ENCODE measurements at places on chromosomes 1 and 21.

DNA sequence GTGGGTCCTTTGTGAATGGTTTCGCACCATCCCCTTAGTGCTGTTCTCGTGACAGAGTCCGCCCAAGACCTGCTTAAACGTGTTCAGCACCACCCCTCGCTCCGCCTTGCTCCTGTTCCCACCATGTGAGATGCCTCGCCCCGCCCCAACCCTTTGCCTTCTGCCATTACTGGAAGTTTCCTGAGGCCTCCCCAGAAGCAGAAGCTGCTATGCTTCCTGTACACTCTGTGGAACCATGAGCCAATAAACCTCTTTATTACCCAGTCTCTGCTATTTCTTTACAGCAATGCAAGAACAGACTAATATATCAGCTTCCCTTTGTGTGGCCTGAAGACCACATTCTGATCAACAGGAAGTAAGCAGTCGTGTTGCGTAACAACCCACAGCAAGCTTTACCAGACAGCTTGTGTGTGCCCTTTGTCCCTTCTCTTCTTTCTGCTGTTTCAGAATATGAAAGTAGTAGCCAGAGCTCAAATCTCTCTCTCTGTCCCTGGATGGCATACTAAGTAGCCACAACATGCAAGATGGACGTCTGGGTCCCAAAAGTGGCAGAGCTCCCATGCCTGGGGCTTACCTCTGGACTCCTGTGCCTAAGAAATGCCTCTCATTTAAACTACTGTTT is 14.1 kb downstream of the HENMT1 start:
- DNase-seq = no peak

GRCh38 chr1:48948562-48948961 is 171.9 kb upstream of the BEND5 start:
- DNase-seq = no peak

GRCh38 chr1:198387587-198387986 is 152.9 kb downstream of the ATP6V1G3 start:
- no peak for DNase-seq

DNA sequence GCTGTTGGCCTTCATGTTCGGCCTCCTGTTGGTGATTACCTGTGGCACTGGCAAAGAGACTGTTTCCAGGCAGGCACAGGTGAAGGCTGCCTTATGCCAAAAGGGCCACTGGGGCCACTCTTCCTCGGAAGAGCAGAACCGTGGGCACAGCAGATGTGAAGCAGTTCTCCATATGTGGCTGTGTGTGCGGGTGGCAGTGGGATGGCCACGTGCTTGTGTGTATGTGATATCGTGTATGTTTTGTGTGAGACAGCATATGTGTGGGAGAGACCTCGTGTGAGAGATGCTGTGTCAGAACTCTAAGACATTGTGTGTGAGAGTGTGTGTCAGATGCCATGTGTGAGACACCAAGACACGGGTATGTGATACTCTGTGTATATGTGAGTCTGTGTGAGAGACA is 53.4 kb upstream of the KDM4A start:
- DNase-seq = no peak

DNA sequence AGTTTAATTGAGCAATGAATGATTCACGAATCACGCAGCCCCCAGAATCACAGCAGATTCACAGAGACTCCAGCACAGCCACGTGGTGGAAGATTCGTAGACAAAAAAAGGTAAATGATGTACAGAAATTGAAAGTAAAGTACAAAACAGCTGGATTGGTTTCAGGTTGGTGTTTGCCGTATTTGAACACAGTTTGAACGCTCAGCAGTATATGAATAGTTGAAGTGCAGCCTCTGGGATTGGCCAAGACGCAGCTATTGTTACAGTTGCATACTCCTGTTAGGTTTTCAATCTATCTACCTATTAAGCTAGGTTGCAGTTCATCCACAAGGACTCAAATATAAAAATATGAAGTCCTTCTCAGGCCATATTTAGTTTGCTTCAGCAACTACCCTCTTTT is 3.1 kb upstream of the MRPL55 start:
- no peak for DNase-seq

DNA sequence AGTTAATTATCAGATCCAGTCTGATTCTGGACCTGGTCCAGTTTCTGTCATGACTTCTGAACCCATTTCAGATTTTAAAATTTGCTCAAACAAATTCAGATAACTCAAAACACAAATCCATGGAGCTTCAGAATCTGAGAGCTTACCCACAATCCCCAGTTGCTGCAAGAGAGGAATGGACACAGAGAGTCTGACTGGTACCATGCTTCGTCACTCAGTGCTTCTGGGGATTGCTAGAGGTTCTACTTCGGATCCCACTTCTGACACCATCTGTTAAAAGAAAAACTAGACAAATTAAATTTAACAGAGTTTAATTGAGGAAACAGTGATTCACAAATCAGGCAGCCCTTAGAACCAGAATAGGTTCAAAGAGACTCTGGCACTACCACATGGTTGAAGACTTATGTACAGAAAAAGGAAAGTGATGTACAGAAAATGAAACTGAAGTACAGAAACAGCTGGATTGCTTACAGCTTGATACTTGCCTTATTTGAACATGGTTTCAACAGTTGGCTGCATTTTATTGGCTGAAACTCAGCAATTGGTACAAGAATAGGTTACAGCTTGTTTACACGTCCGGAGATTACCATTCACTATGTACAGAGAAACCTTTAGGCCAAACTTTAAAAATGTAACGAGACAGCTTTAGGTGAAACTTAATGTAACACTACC is 60.7 kb upstream of the TEKT2 start:
- no peak for DNase-seq

- peak; percentile 70 for DNase-seq
These were observed 1.7 kb downstream of the RAB7B start for GRCh38 chr1:206001476-206001888.

DNA sequence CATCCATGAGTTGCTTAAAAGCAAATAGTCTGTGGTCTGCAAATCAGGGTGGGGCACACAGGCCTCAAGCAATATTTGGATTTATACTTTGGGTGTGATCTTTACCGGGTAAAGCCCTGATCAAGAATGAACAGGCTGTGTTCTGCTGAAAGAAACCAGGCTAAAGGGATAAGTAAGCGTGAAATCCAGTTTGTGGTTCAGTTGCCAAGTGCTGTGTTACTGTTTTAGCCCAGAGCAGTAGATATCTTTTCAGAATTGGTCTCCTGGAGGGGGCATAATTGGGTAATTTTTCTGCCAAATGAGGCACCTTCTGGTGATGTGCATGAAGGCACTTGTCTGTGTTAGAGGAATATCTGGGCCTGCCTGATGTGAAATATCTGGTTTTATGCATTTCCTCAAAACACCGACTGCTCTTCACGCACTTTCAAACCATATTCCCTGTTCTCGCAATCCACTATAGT is 21.4 kb downstream of the AIM2 start:
- DNase-seq = no peak

GRCh38 chr1:14698314-14698713 is 99.8 kb downstream of the KAZN start:
- DNase-seq = no peak

DNA sequence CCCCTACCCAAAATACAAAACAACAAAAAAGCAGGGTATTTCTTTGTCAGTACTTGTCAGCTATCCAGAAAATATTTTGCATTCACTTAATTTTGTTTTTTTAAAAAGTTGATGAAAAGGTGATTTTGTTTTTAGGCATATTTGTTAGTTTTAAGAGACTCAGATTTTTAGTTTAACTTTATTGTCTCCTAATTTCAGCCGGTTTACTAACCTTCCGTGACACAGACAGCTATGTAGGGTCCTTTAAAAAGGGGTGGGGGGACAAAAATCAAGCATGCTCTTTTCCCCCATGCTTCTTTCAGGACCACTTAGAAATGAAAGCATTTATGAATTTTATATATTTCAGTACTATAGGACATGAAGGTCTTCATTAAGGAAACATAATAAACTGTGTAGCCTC is 1.6 kb downstream of the PBX1 start:
- DNase-seq = no peak

- DNase-seq = no peak
These were observed 1.7 kb downstream of the PATJ start for GRCh38 chr1:61743716-61744580.

DNA sequence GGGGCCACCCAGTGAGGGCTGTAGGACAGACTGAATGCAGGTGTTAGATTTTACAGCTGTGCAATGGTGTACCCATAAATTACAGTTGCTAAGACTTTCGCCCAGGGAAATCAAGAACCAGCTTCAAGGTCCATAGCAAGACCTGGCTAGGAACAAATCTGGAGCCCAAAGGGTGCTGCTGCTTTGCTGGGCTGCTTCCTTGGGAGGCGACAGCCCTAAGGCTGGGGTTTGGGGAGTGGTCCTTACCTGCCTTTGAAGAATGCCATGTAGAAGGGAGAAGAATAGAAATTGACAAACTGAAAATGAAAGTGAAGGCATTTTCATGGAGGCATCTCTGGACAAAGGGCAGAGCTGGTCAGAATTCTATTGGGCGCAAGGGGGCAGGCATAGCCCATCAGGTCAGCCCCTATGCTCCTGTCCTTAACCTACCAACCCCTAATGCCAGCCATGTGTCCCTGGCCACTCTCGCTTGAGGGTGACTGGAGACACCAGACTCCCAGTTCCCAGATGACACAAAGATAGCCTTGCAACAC is 7.6 kb upstream of the ARHGEF19 start:
- no peak for DNase-seq
